ENCODE measurements at places on chromosomes 1 and 21.

DNA sequence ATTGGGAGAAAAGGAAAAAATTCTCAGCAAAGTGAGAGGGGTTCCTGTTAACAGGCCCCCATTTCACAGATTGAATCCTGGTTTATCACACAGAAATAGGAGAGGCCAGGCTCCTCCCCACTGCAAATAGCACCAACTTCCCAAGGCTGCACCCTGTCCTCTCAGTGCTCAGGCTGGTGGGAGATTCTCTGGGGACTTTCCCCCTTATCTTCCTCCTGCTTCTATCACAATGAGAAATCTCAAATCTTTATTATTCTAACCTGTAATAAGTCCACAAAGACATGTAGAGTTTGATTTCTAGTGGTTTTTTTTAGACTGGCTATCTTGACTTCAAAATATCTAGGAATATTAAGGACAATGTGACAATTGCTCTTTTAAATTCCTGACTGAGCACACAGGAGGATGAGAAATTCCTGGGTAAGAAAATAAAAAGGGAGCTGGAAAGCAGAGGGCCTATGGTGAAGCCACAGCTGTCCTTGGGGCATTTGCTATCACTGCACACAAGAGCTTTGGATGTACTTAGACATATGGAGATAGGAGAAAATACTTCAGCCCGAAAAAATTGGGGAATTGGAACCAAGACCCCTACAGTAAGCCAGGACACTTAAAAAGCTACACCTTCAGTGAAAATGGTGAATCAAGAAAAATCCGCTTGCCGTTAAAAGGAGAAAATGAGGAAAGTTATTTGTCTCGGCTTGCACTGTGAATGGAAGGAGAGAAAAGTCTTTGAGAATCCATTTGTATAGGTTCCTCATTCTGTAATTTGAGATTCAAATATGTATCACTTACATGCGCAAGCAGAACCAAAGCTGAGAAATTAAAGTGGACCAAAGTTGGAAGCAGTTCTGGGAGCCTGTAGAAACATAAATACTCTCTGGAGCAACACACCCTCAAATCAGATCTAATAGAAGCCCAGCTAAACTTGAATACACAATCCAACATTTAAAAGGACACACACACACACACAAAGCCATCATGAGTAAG lies 65.9 kb upstream of the C1orf105 start:
- no peak for DNase-seq

DNA sequence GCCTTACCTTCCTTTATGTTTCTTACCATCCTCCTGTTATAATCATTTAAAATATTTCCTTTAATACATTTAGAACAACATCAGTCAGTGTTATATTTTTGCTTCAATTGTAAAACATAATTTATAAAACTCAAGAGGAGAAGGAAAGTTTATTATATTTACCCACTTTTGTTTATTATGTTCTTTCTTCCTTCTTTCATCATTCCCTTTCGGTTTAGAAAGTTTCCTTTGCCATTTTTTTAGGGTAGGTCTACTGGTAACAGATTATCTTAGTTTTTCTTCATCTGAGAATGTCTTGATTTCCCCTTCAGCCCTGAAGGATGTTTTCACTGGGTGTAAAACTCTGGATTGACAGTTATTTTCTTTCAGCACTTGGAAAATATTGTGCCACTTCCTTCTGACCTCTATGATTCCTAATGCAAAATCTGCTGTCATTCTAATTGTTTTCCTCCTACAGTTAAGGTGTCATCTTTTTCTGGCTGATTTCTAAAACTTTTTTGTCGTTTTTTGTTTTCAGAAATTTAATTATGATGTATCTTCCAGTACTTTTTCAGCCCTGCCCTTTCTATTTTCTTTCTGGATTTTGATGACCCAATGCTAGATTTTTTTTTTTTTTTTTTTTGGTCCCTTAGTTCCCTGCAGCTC lies 25.0 kb downstream of the PTPN22 start:
- DNase-seq, result no peak

DNA sequence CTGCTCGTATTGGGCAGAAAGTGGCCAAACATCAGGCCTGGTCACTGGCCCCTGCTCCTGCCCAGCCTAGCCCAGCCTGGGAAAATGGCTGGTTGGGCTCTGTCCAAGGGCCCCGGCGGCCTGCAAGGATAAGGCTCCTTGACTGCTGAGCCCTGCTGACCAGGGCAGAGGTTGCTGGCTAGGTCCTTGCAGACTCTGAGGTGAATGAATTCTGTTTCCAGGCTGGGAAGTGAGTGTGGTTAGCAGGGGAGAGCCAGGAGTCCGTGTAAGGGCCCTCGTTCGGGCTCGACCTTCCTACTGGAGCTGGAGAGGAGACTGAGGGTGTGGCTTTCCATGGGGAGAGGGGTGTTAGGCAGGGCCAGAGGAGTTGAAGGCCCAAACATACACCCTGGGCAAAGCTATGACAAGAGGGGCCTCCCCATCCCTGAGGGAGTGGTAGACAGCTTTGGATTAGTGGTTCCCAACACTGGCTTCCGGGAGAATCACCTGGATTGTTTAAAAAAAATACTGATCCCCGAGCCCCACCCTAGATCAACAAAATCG lies 20.6 kb downstream of the CSF1 start:
- DNase-seq, result no peak

- DNase-seq, result no peak
These were observed 108.8 kb downstream of the ITSN1 start for GRCh38 chr21:33751120-33751519.

DNA sequence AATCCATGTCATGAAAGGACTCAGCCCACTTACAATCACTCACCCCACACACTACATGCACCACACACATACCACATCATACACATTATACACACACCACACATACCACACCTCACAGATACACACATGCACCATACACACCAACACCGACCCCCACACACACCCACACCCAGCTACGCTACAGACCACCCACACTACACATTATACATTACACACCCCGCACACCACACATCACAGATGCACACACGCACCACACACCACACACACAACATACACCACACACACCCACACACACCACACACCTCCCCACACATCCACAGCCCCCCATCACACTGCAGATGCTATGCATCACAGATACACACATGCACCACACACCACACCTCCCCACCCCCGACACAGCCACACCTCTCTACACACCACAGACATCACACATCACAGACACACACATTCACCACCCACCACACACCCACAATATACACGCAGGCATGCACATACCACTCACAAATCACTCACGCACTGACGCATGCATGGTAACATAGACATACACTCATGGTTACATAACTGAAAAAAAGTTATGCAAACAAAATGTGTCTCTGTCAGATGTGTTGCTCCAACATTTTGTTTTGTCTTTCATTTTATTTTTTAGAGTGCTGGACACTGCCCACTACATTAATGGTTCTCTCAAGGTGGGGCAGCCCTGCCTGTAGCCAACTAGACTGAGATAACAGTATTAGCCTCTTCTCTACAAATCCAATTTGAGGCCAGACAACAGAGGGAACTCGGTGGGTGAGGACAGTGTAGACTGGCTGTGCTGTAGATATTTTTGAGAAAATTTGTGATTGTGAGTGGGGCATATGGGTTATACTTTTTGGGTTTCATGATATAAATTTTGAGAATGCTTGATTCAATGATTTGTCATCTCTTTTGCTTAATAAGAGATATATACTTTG lies 15.2 kb upstream of the PGBD2 start:
- DNase-seq, result no peak

DNA sequence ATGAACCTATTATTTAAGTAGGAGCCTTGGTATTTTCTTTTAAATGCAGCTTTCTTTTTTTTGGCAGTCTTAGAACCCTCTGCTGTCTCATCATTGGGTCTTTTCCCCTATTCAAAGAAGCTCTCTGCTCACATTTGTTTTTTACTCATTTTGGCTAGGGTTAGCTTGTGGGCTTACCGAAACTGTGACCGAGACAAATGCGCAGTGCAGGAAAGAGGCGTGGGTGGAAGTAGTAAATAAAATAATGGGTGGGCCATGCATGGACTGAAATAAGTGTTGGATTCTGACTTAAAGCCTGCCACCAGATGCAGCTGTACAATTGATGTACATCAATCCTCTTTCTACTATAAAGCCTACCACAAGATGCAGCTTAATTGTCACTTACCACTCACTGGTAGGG lies 14.7 kb downstream of the XPR1 start:
- no peak for DNase-seq

GRCh38 chr1:60639287-60639686 lies 443.1 kb upstream of the NFIA start:
- DNase-seq, result no peak

GRCh38 chr1:24325587-24326449 lies 6.7 kb downstream of the GRHL3 start:
- DNase-seq, result no peak

DNA sequence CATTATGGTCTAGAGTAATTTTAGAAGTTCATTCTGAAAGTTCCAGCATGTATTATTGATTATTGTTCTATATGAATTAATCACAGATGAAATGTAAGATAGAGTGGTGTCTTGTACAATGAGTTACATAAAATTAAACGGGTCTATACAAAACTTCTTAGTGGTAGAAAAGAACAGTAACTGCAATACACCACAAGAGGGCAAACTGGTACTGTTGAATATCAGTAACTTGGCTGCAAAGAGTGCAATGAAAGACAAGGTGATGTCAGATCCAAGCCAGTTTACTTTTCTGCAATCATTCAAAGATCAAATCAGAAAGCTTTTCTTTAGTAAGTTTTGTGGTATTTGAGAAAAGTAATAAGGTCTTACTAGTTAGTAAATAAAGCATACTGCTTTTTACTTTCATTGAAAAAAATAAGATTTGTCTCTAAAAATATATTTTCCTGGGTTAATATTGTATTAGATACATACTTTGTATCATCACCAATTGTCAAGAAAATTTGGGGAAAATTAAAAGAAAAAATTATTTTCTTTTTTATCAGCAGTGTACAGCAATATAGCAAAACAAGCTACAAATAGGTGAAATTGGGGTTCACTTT lies 66.4 kb upstream of the BTG3 start:
- no peak for DNase-seq

DNA sequence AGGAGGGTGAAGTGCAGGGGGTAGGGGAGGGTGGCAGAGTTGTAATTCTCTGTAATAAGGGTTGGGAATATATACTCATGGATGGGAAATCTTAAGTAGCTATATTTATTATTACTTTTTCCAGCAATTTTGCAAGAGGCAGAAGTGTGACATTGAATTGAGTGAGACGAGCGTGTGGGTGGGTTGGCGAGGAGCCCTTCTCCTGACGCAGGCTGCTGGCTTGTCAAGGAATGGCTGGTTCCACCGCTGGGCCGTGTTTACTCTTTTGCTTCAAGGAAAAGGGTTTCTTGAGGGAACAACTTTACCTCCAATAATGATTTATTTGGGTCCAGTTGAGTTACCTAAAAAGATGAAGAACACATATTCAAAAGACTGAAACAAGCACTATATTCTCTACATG lies 17.9 kb upstream of the DMRTA2 start:
- DNase-seq, result no peak

- DNase-seq, result no peak
These were observed 12.9 kb downstream of the FAAH start for GRCh38 chr1:46406881-46407608.

DNA sequence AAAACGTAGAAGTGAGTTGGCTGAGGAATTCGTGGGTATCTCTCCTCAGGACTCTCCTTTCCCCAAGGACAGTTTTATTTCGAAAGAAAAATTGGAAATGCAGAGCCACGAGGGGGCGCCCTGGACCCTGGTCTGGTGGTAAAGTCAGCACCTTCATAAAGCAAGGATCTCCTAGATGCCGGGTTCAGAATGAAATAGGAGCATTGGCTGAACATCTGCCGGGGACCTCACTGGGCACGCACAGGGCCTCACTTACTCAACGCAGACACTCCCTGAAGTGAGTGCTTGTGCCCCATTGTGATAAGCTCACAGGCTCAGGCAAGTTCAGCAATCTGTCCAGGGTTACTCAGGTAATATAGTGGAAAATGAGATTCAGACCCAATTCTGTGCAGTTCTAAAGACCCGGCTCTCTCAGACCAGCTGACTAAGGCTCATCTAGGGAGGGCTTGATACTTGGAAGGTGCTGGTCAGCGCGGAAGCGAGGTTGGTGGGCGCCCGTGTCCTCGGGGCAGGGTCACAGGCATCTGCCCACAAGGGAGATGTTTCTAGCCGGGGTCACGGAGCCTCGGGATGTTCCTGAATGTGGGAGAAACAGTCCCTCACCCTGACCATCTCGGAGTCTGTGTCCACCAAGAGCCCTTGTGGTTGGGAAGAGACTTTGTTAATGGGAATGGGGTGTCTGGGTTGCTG lies 55.7 kb upstream of the ETV3 start:
- DNase-seq, result peak; percentile 61
